ENCODE measurements at places on chromosomes 4 and X.

DNA sequence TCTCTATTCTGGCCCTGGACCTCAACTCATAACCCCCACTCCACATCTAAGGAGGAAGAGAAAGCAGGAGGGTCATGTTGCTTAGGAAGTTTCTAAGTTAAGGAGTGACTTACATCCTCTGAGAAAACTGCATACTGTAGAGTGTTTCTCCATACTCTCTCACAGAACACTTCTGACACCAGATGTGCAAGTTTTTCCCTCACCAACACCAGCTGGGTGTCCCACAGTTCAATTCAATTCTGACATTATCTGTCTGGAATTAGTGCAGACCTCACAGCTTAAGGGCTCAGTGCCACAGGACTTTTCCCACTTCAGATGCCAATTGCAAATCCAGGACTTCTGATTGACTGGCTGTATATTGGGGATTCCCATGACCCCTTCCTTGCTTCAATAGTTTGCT lies 89.0 kb upstream of the SFRP2 start:
- DNase-seq = no peak

- DNase-seq = no peak
These were observed 272.2 kb upstream of the EMCN start for GRCh38 chr4:100789991-100790390.

DNA sequence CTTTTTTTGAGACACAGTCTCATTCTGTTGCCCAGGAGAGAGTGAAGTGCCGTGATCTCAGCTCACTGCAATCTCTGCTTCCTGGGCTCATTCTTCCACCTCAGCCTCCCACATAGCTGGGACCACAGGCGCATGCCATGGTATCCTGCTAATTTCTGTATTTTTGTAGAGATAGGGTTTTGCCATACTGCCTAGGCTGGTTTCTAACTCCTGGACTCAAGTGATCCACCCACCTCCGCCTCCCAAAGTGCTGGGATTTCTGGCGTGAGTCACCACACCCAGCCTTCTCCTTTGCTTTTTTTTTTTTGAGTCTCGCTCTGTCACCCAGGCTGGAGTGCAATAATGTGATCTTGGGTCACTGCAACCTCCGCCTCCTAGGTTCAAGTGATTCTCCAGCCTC lies 94.1 kb downstream of the PDS5A start:
- DNase-seq = no peak

- DNase-seq = no peak
These were observed 137.7 kb downstream of the CRLF2 start for GRCh38 chrX:1074755-1075154.

DNA sequence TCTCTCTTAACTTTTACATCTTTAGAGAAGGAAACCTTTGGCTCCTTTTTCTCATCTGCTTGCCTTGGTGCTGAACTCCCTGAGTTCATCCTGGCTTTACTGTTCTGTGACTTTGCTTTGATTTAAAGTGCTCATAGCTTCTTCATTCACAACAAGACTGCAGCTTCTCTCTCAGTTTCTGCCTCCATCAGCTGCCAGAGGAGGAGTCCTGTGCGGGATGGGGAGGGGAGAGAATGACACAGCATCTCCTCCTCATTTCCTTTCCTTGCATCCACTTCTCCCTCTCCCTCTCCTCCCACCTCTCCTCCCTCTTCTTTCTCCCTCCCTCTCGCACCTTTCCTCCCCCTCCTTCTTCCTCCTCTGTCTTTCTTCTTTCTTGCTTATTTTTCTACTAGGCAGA lies 42.0 kb downstream of the CBLL2 start:
- no peak for DNase-seq

- DNase-seq = no peak
These were observed 45.8 kb upstream of the ARSJ start for GRCh38 chr4:114025176-114025777.

- DNase-seq = no peak
These were observed 83.5 kb downstream of the CDS1 start for GRCh38 chr4:84666439-84666838.

GRCh38 chr4:174764105-174764729 lies 64.8 kb downstream of the GLRA3 start:
- no peak for DNase-seq

DNA sequence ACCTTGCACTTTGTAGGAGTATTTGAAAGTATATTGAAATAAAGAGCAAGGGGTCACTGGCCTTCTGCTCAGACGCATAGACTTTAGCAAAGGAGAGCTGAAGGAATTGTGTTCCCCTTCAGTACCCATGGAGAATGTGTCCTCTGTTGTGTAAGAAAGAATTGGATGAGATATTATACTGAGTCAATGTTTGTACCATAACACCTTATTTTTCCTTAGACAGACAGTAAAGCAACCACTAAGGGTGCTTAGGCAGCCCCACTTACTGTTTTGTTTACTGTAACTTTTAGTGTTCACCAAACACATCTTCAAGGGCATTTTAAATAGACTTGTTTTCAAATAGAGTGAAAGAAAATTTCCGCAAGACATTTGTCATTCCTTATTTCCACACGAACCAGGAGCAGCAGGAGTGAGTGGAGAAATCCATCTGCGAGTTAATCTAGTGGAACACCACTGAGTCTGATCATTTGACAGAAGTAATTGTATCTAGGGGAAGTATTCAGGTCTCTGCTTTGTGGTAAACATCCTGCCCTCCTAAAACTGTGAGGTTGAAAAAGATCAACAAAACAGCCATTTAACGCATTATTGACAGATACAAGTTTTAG lies 89.5 kb downstream of the SLIT2 start:
- no peak for DNase-seq

DNA sequence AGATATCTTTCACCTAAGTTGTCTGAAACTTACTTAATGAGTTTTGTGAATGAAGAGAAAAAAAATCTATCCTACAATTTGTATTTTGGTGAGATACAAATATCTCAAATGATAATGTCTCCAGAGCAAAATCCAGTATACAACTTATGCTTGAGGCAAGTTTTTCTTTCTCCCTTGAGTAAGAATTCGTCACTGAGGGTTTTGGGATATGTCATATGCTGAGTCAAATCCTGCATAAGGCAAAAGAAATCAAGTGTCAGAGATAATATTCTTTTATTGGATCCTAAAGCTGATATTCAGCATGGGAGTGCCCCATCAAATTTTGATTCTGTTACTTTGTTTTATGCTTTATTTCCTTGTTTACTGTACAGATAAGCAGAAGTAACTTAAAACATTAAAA lies 1308.6 kb downstream of the ARAP2 start:
- DNase-seq = no peak

- no peak for DNase-seq
These were observed 7.9 kb downstream of the PITX2 start for GRCh38 chr4:110614976-110615352.

DNA sequence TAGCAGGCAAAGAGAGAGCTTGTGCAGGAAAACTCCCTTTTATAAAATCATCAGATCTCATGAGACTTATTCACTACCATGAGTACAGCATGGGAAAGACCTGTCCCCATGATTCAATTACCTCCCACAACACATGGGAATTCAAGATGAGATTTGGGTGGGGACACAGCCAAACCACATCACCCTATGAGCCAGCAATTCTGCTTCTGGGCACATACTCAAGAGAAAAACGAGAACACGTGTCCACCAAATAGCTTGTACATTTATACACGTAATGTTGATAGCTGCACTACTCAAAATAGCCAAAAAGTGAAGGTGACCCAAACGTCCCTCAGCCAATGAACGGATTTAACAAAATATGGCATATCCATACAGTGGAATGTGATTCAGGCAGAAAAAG lies 94.5 kb upstream of the DHRSX start:
- DNase-seq = no peak

GRCh38 chrX:114842181-114842580 lies 175.2 kb downstream of the IL13RA2 start:
- DNase-seq = no peak

- DNase-seq = no peak
These were observed 86.1 kb upstream of the STX18 start for GRCh38 chr4:4627906-4628305.

DNA sequence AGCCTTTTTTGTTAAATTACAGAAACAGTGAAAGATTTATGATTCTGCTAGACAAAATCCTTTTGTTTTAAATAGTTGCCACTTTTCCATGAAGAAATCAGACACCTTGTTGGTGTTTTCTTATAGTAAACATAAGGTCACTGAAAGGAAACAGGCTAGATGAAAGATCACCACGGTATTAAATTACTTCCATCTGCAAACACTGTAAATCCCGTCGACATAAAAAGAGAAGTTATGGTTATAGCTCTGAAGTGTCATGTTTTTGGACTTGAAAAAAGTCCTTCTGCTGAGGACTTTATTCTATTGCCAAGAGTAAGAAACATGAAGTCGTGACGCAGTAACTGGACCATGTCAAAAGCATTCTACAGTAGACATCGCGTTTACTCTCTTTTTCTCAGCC lies 567.6 kb upstream of the SLIT2 start:
- DNase-seq = no peak

GRCh38 chr4:85701861-85702321 lies 226.9 kb downstream of the ARHGAP24 start:
- no peak for DNase-seq

DNA sequence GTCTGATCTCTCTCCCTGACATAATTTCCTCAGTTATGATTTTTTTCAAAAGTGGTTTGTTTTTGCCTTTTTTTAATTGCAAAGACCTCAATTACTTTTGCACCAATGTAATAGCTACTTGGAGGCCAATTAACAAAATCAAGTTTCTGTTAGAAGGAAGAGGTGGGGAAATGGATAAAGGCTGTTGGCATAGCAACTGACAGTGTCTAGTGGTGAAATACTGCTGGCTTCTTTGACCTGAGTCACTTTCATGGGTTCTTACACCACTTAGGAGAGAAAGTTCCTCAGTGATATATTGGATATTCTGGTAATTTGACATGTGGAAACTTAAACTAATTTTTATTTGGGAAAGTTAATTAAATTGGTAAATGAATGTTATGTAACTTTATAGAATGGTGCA lies 26.5 kb upstream of the ATP8A1 start:
- no peak for DNase-seq

GRCh38 chr4:163758032-163758431 lies 263.5 kb downstream of the TMA16 start:
- DNase-seq = no peak

- no peak for DNase-seq
These were observed 31.4 kb downstream of the GAK start for GRCh38 chr4:900721-901120.

- no peak for DNase-seq
These were observed 132.1 kb upstream of the NEIL3 start for GRCh38 chr4:177177541-177178081.

DNA sequence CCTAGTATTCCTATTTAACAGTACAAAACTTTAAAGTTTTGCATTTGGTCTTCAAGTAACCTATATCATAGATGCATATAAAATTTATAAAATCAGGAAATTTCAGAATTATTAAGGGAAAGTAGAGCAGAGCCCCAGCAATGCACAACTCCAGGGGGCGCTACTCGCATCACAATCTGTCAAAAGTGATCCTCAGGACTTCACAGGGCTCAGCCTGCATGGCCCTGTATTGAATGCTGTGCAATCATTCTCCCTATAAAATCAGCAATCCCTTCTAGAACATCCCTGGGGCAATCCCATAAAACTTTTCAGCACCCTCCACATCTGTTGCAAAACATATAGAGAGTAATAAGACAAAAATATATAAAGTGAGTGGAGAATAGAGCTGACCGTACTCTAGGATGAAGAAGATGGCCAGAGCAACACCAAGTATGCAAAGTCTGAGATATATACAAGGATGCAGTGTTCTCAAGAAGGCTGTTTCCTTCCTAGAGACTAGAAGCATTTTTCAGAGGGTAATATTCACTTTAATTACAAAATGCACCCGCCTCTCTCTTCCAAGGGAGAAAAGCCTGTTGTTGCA lies 12.5 kb upstream of the PPARGC1A start:
- no peak for DNase-seq

DNA sequence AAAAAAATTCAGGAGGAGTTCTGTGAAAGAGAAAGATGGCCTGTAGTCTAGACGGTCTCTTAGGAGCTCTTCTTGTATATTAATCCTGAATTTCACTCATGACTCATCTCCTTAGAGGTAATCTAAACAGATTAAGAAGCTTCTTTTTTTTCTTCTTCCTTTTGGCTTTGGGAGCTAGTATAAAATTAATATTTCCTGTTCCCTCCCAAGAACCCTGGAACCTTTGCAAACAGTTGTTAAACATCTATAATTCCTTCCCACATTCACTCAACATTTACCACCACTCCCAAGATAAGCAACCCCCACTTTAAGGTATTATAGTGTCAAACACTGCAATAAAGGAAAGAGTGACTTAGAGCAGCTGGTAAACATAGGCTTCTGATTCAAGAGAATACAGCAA lies 146.4 kb upstream of the EDNRA start:
- no peak for DNase-seq

- DNase-seq = no peak
These were observed 11.3 kb upstream of the SLC2A9 start for GRCh38 chr4:10032625-10033024.

- no peak for DNase-seq
These were observed 106.2 kb upstream of the MAB21L2 start for GRCh38 chr4:150475763-150476162.

DNA sequence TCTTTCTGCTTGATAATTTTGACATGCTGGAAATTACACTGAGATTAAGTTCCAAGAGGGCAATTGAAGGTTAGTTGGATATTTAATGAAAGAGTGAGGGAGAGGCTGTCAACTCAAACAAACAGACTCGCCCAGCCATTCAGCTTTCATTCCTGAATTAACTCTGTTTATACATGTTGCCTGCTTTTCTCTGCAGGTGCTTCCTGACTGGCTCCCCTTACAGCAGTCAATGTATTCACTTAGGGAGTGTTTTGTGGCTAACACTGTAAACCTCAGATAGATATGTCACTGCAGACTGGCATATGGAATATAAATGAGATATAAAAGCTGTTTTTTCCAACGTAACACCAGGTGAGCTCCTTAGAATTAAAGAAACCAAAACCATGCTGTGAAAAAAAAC lies 28.7 kb downstream of the TMPRSS11A start:
- DNase-seq = no peak

GRCh38 chr4:41024556-41025491 lies 189.5 kb downstream of the APBB2 start:
- no peak for DNase-seq

DNA sequence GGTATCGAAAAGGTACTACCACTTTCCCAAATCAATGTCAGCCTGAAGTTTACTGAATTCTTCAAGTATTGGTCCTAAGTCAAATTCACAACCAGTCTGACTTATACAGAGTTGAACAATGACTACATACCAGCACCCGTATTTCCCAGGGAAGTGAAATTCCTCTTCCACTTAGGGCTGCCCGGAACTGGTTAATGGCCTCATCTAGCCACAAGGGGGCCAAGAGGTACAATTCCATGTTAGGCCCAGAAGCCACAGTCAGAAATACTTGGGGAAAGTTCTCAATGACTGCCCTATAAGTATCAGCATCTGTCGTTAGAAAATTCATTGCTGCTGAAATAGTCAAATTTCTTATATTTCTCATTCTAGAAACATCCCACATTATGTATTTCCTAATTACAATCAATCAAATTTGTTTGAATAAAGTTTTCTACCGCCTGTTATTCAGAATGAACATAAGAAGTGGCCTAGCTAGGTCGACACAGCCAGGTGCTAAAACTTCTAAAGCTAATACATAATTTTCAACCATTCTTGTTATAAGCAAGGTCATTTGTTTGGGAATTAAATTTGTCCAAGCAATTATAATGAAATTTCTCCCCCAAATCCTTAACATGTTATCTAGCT lies 5.6 kb upstream of the PCDH7 start:
- no peak for DNase-seq

All from esophagus squamous epithelium (tissue), 5 donors.